Stimulated activated CD4-positive, alpha-beta T cell treated with anti-CD3 and anti-CD28 coated beads, Interleukin-1b, Interleukin-23, amount 100 ng/mL, for 4 hours (primary cell): ENCODE measurements at places on chromosomes 7 and 10.

DNA sequence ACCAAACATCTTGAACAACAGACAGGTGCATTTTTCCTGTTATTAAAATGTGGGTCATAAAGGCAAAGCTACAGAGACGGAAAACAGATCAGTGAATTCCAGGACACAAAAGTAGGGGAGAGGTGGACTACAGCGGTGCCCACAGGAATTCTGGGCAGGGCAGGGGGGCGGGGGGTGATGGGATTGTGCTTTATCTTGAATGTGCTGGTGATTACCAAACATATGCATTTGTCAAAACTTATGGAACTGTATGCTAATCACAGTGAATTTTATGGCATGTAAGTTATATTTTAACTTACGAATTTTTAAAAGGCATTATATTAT, 519.4 kb downstream of the CNTNAP2 start:
- DNase-seq, result no peak

DNA sequence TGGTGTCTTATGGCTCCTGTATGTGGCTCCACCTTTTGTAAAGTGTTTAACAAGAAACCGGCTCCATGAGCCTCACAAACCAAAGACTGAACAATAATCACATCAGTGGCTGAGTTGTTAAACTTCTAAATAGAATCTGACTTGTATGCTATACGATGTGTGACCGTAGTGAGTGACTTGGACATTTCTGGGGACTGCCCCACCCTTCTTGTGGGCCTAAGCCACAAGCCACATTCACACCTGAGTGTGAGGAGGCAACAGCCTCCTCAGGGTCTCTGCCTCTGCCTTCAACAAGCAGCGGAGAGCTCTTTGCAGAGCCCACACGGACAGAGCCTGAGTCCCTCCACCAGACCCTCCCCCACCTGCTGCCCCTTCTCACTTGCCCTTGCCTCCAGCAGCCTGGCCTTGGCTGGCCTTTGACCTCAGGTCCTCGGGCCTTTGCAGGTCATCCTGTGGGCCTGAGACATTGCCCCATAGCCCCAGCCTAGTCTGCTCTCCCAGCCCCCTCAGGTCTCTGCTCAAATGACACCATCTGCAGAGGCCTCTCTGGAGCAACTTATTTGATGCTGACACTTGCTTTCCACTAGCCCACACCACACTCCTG, 156.8 kb upstream of the TNS3 start:
- no peak for DNase-seq

DNA sequence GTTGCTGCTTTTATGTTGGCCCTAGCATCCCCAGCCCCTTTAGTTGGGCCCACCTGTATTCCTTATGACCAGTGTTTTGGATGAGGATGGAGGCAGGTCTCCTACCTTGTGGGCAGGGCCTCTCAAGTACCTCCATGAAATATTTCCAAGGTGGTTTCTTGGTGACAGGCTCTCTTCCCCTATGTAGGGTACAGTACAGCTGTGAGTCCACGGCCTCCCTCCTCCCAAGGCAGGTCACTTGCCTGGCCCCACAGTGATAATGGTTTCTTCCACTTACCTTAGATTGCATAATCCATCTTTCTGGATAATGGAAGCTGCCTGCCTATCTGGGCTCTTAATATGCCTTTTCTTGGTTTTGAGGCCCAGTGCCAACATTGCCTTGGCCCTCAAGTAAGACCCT, 110.4 kb downstream of the NT5C2 start:
- no peak for DNase-seq

- DNase-seq, result no peak
Observed at GRCh38 chr10:5391790-5392189, 12.8 kb downstream of the TUBAL3 start.

GRCh38 chr7:92634924-92635519, 44.8 kb upstream of the FAM133B start:
- no peak for DNase-seq

DNA sequence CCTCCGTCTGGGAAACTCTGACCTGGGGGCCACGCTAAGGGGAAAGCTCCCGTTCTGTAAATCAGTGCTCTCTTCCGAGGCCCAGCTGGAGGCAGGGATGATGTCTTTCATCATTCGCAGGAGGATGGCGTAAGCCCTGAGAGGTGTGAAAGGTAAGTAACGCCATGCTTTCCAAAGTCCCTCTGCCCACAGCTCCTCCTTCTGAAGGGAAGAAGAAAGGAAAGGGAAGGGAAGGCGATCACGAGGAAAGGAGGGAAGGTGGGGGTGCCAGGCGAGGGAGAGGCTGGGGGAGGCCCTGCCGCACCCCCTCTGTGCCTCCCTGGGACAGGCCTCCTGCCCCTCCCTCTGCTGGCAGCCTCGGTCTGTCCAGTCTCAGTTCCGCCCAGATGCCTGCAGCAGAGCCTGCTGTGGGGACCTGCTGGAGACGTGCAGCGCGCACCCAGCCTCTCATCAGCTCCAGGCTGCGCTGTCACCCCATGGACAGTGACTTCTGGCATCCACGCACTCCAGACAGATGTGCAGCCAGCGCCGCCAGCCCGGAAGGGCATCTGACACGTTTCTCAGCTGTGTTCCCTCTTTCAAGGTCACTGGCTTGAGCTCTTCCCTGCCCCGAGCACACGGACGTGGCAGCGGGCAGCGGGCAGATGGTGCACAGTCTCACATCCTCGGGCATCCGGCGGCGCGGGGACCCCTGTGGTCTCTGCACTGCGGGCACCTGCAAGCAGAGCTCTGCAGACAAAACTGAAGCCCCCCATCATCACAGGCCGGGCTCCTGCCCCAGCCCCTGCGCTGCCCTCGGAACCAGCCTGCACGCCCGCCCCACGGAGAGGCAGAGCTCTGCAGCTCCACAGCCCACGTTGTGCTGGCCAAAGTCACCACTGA, 60.6 kb downstream of the INSIG1 start:
- DNase-seq, result no peak

GRCh38 chr10:25768167-25768566, 165.9 kb upstream of the MYO3A start:
- DNase-seq, result no peak

DNA sequence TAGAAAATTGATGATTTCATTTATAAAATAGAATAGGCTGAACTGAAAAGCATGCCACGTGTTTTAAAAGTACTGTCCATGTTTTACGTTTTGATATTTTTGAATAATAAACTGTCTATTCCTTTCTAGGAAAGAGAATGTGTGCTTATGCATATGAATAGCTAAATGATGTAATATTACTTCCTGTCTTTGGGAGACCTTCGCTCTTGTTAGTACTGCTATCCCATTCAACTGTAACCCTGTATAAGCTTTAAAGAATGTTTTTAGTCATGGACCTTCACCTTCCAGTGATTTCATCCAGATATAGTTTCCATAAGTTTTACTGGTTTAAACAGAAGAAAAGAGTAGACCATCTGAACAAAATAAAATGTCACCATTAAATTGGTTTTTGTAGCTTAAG, 274.4 kb upstream of the SEMA3A start:
- DNase-seq, result no peak

- DNase-seq, result no peak
Observed at GRCh38 chr7:33578166-33578565, 327.2 kb upstream of the BMPER start.

- DNase-seq, result no peak
Observed at GRCh38 chr10:80188713-80189112, 16.6 kb downstream of the ANXA11 start.

GRCh38 chr7:85567983-85568382, 381.1 kb upstream of the SEMA3D start:
- DNase-seq, result no peak
